ENCODE measurements at places on chromosomes 3 and 15.

GRCh38 chr15:82710208-82710555 is 507 bp upstream of the AP3B2 start:
- DNase-seq, result no peak

- no peak for DNase-seq
Observed at GRCh38 chr15:57731530-57732103, 25.1 kb downstream of the POLR2M start.

DNA sequence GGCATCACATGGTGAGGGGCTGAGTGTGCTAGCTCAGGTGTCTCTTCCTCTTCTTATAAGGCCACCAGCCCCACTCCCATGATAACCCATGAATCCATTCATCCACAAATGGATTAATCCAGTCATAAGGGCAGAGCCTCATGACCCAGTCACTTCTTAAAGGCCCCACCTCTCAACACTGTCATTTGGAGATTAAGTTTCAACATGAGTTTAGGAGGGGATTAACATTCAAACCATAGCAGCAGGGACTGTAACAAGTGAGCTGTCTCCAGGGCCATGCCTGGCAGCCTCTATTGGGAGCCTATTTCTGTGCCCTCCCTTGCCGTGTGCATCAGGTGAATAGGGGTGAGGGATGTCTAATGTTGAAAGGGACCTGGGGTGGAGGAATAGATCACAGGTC is 77.5 kb downstream of the CHRD start:
- DNase-seq, result no peak

- peak; percentile 83 for DNase-seq
Observed at GRCh38 chr15:96296264-96296663, 34.2 kb upstream of the NR2F2 start.

DNA sequence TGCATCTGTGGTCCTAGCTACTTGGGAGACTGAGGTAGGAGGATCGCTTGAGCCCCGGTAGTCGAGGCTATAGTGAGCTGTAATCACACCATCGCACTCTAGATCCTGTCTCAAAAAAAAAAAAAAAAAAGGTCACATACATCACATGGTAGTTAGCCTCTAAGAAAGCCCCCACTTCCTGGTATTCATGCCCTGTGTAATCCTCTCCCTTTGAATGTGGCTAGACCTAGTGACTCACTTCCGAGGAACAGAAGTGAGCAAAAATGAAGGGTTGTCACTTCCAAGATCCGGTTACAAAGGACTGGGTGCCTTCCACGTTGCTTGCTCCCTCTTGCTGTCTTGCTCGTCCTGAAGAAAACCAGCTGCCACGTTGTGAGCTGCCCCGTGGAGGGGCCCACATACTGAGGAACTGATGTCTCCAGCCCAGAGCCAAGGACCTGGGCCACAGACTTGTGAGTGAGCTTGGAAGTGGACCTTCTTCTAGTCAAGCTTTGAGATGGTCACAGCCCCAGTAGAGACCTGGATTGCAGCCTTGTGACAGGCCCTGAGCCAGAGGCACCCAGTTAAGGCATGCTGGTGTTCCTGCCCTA is 12.6 kb upstream of the LCTL start:
- peak; percentile 25 for DNase-seq

- DNase-seq, result no peak
Observed at GRCh38 chr15:74983725-74984231, 11.6 kb upstream of the SCAMP5 start.

- DNase-seq, result peak; percentile 12
Observed at GRCh38 chr15:70269991-70270751, 172.5 kb upstream of the TLE3 start.

DNA sequence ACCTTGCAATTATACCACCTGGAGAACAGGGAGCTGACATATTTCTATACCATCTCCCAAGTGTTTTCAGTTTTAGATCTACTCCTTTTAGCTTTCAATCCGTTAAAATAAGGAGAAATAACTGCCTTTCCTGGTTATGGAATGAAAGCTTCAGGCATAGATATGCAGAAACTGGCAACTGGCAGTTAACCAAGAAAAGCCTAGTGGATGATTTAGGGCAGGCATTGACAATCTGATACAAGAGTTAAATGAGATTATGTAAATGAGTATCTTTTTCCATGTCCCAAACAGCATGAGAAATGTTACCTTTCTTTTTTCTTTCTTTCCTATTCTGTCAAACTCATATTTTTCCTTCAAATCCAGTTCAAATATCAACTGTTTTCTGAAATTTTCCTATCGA is 689.1 kb upstream of the DPPA4 start:
- DNase-seq, result no peak

DNA sequence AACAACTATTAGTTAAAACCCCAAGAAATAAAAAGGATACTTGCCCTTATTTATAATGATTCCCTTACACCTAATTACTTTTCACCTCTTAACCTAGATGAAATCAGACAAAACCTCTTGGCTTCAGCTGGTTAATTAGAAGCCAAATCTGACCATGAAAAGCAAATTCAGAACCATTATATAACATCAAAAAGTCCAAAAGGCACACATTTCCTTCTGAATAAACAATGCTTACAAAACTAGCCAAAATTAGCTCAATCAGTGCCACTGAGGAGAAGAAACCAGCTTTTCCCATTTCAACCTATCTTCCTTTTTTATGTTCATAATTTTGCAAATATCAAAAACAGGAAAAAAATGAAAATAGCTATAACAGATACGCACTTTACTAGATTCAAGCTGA is 3.2 kb downstream of the EHHADH start:
- DNase-seq, result no peak

DNA sequence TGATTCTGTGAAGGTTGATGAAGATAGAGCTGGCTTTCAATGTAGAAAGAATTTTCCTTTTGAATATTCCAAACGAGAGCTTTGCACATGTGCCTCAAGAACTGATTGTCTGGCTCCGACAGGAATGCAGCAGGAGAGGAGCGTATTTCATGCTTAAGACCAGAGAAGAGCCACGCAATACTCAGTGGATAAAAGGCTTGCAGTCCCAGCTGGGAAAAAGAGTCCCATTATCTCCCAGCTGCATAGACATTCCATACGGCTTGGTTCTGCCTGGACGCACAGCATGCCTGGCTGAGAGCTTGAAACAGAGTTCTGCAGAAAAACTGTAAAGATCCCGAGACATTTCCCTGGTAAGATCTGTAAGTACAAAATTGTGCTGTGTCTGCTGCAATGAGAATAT is at the start of gene CNTN6:
TSS of gene CNTN6 (plus strand) at position 254 of the 400 bp plus-strand sequence. CDS start 54,985 bp downstream, outside the sequence.
- DNase-seq, result peak; percentile 29

DNA sequence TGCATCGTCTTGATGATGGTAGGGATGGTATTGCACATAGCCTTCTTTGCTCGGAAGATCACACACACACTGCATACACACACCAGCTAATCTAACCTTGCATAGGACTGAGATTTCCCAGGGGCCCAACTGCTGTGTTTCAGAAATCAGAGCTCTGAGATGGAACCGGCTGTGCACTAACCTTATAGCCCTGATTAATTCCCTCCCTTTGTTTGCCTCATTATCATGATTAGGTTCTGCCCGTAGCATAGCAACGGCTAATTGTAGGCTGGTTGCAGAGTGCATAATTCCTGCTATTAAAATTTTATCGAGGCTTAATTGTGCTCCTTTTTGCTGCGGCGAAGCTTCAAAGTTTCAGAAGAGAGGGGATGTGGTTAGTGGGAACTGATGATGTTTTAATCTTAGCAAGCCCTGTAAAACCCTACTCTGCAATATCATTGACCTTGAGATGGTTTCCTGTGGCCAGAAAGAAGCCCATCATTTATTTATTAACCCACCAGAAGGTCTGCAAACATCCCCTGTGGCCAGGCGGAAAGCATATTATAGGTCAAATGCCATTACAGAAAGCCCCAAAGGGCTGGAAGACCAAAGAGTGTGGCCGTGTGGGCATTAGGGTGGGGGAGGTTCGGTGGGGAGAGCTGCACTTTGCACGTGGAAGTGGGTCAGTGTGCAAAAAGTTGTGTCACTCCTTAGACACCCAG is 56.2 kb upstream of the GLCE start:
- no peak for DNase-seq

DNA sequence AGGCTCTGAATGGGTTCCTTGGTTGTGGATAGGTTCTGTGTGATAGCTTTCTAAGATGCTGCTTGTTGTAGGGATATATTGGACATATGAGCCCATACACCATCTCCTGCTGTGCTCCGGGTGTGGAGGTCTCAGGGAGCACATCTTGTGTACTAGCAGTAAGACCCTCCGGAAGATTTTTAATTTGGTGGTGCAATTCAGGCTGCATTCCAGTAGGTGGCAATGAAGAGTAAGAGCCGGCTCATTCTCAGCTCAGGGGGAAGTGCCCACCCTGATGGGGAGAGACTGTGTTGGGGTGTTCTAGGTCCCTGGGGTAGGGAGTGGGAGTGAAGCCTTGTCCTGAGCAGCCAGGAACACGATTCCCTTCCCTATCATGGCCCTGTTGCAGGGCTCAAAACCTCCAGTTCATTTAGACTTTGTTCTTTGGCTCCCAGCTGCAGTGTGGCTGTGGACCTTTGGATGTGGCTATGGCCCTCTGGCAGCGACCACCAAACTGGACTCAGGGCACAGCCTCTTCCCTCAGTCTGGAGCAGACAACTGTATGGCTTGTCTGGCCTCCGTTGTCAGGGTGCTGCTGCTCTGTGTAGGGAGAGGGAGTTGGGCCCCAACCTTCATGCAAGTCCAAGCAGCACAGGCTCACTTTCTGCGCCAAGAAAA is 104.7 kb downstream of the UNC13C start:
- no peak for DNase-seq

DNA sequence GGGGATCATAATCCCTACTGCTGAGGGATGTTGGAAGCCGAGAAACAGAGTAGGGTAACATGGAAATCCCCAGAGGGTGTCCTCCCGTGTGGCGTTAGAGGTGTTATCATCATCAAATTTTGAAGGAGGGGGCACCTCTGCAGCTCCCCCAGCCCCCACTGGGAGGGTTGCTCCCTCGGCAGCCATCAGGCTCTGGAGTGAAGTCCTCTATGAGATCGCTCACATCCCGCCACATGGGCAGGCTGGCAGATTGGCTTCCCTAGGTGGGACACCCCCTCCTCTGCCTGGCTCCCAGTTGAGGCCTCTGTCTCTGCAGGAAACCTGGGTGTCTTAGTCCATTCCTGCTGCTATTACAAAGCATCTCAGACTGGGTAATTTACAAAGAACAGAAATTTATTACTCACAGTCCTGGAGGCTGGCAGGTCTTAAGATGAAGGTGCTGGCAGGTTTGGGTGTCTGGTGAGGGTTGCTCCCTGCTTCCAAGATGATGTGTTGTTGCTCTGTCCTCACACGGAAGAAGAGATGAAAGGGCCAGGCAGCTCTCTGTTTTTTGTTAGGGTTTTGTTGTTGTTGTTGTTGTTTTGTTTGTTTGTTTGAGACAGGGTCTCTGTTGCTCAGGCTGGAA is 120.5 kb downstream of the NUP210 start:
- no peak for DNase-seq

DNA sequence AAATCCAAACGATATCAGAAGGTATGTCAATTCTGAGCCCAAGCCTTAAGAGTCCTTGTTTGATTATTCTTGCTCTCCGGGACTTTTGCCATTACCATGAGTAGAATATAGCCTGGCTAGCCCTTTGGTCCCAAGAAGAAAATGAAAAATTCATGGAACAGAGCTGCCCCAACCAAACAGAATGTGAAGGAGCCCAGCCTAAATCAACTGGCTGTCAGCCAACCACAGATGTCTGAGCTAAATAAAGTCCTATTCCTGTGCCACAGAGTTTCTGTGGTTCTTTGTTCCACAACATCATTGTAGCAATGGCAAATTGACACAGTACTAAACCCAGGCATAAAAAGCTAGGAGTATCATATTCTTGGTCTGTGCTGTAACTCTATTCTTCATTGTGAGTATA is 185.2 kb downstream of the CPNE4 start:
- no peak for DNase-seq

DNA sequence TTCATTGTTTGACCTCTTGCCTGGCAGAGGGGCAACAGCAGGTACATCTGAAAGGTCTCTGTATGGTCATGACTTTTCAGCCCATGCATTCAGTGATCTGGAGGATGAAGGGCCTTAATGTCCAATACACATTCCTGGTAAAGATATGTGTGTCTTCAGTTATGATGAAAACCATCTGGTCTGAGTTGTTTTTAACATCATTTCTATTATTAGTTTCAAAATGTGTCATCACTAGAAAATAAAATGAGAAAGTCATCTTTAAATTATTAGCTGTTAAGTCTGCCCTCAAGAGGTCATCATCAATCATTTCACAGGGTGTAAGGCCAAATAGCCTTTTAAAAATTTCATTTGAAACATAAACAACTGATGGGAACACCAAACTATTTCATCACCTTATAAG is 92.1 kb upstream of the PLSCR4 start:
- DNase-seq, result peak; percentile 26

DNA sequence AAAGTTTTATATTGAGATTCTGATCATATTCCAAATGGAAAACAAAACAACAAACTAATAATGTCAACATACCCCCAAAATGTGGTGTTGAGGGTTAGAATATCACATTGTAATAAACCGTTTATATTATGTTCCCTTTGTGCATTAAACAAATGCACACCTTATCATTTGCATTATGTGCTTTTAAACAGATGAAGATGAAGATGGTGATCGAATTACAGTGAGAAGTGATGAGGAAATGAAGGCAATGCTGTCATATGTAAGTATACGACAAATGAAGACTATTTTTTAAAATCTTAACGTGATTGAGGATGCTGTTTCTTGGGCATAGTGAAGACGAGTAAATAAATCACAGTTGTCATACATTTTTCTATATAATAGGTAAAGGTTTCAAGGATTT is 20.6 kb downstream of the MAP2K5 start:
- DNase-seq, result no peak

DNA sequence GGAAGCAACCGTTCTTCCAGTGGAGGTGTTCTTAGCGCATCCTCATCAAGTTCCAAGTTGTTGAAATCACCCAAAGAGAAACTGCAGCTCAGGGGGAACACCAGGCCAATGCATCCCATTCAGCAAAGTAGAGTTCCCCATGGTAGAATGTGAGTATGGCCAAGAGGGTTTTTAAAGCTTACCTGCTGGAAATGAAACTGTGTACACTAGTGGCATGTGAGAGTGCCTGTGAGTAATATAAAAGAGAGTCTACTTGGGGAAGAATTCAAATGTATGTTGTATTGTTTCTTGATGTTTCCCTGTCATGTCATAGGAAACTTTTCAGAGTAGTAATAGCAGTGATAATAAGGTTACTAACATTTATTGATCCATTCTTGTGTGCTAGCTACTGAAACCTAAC is 43.3 kb downstream of the PSMD6 start:
- no peak for DNase-seq

DNA sequence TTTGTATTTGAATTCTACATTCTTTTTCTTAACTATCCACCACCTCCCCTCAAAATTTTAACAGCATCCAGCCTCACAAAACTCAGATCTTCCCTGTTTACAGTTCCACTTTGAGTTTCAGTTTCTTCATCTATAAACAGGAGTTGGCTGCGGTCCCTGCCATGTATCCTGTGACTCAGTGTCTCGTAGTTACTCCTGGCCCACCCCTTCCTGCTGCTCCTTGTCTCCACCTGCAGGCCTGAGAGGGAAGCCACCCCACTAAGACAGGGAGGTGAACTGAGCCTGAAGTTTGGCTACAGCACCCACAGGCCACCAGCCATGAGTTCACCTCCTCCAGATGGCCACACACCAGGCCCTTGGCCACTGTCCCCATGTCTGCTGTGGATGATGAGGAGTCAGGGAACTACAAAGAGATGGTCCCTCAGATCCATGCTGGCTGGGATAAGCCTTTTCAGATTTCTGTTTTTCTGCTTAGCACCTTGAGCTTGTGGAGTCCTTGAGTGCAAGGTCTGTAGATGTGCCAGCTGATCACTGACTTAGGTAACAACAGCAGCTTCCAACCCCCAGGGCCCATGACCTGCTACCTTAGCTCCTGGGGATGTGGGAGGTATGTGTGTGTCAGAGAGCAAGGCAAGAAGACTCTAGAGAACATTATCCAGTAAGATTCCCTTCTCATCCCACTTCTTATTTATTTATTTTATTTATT is 37.5 kb downstream of the CD86 start:
- peak; percentile 0 for DNase-seq

Measured in astrocyte of the spinal cord (primary cell).